Immature natural killer cell (primary cell): ENCODE measurements at places on chromosomes 6 and 20. TPM values are rescaled to one million over a fixed set of nuclear protein-coding genes. Genes with fewer than 3 reads are reported as not detected.

BIRC7 gene
- not detected for polyA plus RNA-seq

SRXN1 gene
- 23.1 TPM for polyA plus RNA-seq

BMP6 gene
- 0.22 TPM for polyA plus RNA-seq

MAS1L gene
- not detected for polyA plus RNA-seq

TAPBP gene
- 457 TPM for polyA plus RNA-seq

OOEP gene
- polyA plus RNA-seq, result not detected

SNPH gene
- polyA plus RNA-seq, result 0.59 TPM
